ENCODE measurements at places on chromosomes 16 and 17. TPM values are rescaled to one million over a fixed set of nuclear protein-coding genes. Genes with fewer than 3 reads are reported as not detected.

GRCh38 chr16:57483725-57484514 is 2.4 kb downstream of the DOK4 start:
- DNase-seq: no peak

DNA sequence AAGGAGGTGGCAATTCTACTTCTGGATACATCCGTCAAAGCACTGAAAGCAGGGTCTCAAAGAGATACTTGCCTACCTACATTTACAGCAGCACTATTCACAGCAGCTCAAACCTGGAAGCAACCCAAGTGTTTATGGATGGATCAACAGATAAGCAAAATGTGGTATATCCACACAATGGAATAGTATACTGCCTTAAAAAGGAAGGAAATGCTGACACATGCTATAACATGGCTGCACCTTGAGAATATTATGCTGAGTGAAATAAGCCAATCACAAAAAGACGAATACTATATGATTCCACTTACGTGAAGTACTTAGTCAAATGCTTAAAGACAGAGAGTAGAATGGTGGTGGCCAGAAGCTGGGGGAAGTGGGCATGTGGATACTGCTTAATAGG is 336.2 kb downstream of the SLC39A11 start:
- no peak for DNase-seq

DNA sequence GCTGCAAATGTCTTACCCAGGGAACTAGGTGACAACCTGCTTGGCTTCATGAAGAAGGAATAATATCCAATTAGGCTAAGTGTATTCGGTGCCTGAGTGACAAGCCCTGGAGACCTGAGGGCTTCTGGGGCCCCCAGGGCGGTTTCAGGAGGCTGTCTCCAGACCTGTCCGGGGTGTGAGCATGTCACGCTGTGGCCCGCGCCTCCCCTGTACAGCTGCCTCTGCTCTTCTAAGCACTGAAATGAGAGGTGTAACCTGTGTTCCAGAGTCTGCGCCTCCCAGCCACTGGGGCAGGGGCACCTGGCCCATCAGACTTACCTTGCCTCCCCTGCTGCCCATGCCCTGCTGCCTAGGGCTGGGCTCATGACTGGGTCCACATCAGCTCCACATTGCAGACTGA is 114.3 kb downstream of the WWOX start:
- no peak for DNase-seq

DNA sequence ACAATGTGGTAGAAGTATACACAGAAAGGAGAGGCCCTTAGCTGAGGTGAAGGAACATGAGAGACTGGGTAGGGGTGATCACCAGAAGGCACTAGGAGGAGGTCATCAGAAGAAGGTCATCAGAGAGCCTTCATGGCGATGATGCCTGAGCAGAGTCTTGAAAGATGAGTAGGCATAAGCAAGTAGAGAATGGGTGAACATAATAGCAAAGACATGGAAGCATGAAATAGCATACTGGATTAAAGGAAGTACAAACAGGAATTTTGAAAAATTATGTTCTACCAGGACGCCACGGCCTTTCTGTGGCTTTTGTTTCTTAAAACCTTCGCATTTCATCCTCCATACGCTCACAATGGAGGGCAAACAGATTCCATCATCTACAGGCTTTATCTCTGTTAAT is 2.9 kb downstream of the IKZF3 start:
- no peak for DNase-seq

The SLC25A39 gene
- total RNA-seq: 399 TPM
